ENCODE measurements at places on chromosomes 7 and 10.
A peak's percentile ranks its signal among the peaks of the same experiment; 100 is the strongest.

GRCh38 chr10:101032637-101033224 lies 1.7 kb downstream of the SFXN3 start:
- H3K27ac ChIP-seq, result peak overlapping the region; percentile 93
- H3K27me3 ChIP-seq, result peaks cover 16% of the 10 kb centered on the region
- peak overlapping the region; percentile 85 for H3K4me3 ChIP-seq
- H3K36me3 ChIP-seq, result peaks cover 28% of the 10 kb centered on the region

DNA sequence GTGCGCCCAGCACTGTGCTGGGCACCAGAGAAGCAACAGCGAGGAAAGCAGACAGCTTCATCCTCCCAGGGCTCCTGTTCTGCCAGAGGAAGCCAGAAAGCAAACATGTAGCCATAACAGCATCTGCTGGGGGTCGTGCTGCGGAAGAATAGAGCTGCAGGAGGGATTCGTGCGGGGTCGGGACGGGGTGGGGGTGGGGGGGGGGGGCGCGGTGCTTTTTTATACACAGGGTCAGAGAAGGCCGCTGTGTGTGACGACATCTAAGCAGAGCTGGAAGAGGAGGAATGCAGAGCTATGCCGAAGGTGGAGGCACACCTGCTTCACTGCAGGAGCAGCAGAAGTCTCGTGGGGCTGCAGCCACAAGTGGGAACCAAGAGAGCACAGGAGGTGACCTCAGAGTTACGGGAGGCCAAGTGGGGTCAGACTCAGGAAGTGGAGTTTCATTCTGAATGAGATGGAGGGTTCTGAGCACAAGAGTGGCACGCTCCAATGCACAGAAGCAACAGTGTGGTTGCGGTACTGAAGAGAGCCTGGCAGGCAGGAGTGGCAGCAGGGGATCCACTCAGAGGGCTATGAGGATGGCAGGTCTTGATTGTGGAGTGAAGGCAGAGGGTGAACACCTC lies 11.1 kb downstream of the PKD1L1 start:
- DNase-seq, result no peak
- peaks cover 10% of the 10 kb centered on the region for H3K4me1 ChIP-seq
- no peaks in the 10 kb centered on the region for H3K36me3 ChIP-seq
- peak overlapping the region; percentile 7 for H3K4me3 ChIP-seq
- no peaks in the 10 kb centered on the region for H3K27me3 ChIP-seq

GRCh38 chr10:104501864-104502579 lies 139.1 kb upstream of the SORCS3 start:
- peaks cover 5% of the 10 kb centered on the region for H3K27me3 ChIP-seq
- no peaks in the 10 kb centered on the region for H3K36me3 ChIP-seq
- no peak overlapping the region for H3K27ac ChIP-seq
- DNase-seq, result no peak

GRCh38 chr7:141361960-141362359 lies 189.2 kb upstream of the AGK start:
- no peaks in the 10 kb centered on the region for H3K4me1 ChIP-seq
- no peak overlapping the region for H3K4me3 ChIP-seq
- no peak overlapping the region for H3K27ac ChIP-seq
- H3K36me3 ChIP-seq, result no peaks in the 10 kb centered on the region
- H3K27me3 ChIP-seq, result no peaks in the 10 kb centered on the region
- DNase-seq, result no peak

GRCh38 chr7:23863209-23863787 lies 153.3 kb downstream of the STK31 start:
- H3K27me3 ChIP-seq, result peaks cover 27% of the 10 kb centered on the region
- H3K36me3 ChIP-seq, result no peaks in the 10 kb centered on the region
- no peak overlapping the region for H3K4me3 ChIP-seq
- DNase-seq, result no peak
- H3K4me1 ChIP-seq, result peaks cover 12% of the 10 kb centered on the region
- H3K27ac ChIP-seq, result no peak overlapping the region

GRCh38 chr10:17006631-17007417 lies 122.8 kb downstream of the CUBN start:
- no peak overlapping the region for H3K4me3 ChIP-seq
- H3K27ac ChIP-seq, result no peak overlapping the region
- peaks cover 69% of the 10 kb centered on the region for H3K27me3 ChIP-seq
- peaks cover 29% of the 10 kb centered on the region for H3K4me1 ChIP-seq
- no peak for DNase-seq
- H3K36me3 ChIP-seq, result no peaks in the 10 kb centered on the region

Measured in activated T-helper 2 cell treated with anti-CD3 and anti-CD28 coated beads, Interferon-gamma antibody, Interleukin-2, Interleukin-4, amounts not matched to agents 10 μg/mL and 5 μg/mL and 100 μg/mL, durations not matched to agents 14 hours and 24 hours and 36 hours (primary cell).